ENCODE measurements at places on chromosomes 16 and 17.

DNA sequence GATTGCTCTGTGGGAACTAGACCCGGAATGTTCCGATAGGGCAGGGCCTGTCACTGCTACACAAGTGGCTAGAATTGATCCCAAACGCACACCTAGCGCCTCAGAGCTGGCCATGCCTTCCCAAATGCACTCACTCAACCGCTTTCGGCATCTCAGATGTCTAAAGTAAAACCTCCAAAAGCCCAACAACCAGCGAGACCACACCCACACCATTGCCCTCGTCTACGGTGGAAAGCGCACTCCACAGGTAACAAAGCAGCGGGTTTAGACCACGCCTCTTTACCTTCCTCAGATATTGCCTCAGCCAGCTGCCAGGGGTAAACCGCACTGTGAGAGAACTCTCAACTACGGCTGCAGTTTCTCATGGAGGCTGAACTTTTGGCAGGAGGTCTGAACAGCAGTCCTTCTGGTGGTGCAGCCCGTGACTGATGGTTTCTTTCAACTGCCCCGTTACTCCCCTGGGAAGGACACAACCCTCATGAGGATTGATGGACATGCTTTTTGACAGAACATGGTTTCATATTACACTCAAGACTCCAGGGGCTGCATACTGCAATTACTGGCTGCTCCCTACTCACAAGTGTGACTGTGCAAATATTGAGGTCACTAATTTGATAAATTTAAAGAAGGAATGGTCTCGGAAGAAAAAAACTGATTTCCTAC is 34.5 kb downstream of the USP7 start:
- DNase-seq = no peak

- DNase-seq = no peak
These were observed 22.8 kb downstream of the GRIN2C start for GRCh38 chr17:74836691-74837467.

DNA sequence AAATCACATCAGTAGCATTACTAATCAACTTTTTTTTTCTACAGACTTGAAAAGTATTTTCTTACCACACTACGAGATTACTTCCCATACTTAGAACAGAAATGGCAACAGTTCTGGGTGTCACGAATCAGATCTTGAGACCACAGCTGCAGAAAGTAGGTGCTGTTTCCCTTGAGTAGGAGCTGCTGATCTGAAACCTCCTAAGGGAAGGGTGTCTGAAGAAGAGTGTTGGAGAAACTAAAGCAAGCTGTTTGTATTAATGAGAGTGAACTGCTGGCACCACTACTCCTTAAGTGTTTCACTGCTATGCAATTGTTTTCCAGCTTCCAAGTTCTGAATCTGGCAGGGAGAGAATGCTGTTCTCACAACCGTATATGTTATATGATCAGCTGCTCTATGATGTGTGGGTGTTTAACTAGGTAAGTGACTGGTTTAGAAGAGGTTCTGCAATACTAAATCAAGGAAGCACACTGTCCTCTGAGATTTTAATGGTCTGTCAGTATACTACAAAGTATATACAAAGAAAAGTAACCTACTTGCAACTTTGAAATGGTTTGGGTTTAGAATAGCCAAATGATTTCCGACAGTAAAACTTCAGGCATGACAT is 3.3 kb downstream of the ZNF652 start:
- no peak for DNase-seq

- no peak for DNase-seq
These were observed 98.9 kb downstream of the SOCS1 start for GRCh38 chr16:11157143-11157542.

DNA sequence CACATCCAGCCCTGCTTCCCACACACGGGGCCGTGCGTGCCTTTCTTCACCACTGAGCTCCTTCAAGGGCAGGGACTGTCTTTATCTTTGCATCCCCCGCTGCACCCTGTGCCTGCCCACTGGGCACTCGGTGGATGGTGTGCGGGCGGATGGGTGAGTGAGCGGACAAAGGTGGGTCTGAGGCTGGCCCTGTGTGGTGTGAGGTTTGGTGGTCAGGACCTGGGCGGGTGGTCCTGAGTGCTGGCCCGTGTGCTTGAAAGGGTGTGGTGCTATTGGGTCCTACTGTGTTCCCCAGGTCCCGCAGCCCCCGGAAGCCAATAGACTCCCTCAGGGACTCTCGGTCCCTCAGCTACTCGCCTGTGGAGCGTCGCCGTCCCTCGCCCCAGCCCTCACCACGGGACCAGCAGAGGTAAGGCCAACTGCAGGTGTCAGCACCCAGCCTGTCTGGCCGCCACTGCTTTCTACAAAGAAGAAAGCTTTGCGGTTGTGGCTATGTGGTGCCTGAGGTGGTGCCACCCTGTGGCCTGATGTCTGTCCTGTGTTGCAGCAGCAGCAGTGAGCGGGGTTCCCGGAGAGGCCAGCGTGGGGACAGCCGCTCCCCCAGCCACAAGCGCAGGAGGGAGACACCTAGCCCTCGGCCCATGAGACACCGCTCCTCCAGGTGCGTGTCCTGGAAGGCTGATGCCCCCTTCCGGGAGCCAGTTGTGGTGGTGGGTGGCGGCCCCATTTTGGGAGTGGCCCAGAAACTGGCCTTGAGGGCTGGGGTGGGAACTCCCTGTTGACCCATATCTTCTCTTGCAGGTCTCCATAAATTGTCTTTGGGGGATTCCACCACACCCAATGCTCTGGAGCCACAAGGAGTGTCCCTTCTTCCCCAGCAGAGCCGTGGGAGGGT is 6.8 kb downstream of the ELOB start:
- DNase-seq = no peak

DNA sequence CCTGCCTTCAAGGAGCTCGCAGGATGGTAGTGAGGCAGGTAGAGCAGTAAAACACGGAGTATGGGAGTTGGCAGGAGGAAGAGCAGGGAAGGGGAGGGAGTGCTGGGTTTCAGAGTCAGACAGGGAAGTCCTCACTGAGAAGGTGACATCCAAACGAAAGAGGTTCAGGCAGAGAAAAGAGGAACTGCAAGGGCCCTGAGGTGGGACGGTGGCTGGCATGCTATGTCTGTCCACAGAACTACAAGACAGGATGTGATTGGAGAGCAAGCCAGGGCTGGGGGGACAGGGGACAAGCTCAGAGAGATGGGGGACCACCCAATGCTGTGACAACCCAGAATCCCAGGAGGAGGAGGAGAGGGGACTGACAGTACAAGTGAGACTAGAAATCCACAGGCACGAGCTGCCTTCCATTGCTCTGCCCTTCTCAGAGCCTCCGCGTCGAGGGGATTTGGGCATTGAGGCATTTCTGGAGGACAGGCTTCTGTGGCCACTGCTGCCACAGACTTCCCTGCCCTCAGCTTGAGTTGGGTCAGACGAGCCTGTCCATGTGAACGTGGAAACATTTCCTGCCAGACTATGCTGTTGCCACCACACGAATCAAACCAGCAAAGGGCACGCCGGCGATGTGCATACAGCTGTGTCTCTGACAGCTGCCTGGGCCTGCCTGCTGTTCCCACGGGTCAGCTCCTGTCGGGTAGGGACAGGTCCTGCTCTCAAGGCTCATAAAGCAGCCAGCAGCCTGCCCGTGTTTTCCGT is 100.1 kb downstream of the RAB11FIP4 start:
- DNase-seq = no peak

DNA sequence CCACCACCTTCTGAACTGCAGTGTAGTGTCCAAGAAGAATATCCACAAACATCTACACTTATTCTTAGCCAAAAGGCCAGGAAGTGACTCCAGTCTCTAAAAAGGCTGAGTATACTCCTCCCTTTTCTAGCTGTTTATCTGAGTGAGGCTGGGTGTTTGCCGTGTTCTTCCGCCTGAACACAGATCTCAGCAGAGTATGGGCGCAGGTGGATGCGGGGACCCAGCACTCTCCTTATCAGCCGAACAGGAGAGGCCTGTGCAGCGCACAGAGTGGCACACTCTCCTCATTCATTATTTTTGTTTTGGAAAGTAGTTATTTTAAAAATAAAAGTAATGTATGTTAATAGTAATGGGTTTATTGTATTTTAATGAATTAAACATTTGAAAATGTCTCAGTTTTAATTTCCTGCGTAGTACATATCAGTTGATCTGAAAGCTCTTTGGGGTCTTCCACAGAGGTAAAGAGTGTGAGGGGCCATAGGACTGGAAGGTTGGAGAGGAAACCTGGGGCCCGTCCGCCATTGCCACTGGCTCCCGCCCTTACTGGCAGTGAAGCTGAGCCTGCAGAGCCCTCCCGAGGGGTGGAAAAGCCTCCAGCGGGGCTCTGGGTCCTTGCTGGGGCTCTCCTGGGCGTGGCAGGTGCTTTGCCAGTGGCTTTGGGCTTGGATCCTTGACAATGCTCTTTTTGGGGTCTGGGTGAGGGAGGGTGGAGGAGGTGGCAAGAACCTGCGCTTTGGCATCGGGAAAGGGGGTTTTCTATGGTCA is 53.8 kb downstream of the PDPK1 start:
- DNase-seq = no peak

DNA sequence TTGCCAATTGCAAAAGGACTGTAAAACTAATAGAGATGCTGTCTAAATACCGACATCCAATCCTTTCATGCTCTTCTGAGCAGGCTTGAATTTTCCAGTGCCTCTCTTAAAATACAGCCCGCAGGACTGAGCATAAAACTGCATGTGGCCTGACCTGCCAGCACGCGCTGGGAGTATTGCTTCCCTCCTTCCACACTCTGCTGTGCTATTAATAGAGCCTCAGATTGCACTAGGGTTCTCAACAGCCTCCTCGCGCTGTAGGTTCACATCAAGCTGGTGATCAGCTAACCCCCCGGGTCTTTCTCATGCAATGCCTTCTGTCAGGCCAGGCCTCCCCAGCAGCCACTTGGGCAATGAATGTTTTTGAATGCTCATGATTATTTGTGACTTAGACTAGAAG is 14.2 kb upstream of the MSI2 start:
- no peak for DNase-seq

GRCh38 chr17:70520447-70520846 is 351.1 kb downstream of the KCNJ2 start:
- no peak for DNase-seq

DNA sequence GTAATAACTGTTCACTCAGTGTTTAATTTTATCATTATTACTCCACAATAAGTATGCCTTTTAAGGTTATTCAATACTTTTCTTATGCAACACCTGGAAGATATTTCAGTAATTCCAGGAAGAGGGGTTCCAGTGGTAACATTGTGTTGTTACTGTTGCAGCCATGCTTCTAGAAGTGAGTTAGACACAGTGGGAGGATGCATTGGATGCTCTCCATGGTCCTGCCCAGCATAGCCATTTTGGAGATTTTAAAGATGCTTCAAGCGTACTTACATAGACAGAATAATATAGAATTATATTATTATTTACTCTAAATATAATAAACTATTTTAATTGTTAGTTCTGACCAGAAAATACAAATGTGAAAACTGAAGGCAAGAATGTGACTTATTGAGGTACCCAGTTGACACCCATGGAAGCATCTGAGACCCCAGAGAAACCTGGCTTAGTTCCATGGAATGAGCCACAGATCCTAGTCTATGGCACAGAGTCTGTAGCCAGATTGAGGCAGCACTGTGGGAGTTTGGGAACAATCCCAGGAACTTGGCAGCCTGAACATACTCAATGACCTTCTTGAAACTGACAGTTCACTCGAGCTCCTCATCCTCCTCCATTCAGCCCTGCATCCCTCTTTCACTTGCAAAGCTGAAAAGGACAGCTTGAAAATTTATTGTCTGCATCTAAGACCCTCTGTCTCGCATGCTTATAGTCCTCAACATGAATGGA is 190.1 kb upstream of the HS3ST4 start:
- DNase-seq = no peak

DNA sequence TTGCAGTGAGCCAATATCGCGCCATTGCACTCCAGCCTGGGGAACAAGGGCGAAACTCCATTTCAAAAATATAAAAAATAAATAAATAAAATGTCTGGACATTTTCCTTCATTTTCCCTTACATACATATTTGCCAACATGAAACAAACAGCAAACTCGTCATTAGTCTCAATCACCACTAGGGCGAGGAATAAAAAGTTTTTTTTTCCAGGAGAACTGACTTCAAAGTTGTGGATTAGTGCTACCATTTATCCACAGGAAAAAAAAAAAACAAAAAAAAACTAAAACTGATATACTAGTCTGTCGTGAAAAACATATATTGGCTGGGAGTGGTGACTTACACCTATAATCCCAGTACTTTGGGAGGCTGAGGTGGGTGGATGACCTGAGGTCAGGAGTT is 77.0 kb upstream of the MTMR4 start:
- no peak for DNase-seq

DNA sequence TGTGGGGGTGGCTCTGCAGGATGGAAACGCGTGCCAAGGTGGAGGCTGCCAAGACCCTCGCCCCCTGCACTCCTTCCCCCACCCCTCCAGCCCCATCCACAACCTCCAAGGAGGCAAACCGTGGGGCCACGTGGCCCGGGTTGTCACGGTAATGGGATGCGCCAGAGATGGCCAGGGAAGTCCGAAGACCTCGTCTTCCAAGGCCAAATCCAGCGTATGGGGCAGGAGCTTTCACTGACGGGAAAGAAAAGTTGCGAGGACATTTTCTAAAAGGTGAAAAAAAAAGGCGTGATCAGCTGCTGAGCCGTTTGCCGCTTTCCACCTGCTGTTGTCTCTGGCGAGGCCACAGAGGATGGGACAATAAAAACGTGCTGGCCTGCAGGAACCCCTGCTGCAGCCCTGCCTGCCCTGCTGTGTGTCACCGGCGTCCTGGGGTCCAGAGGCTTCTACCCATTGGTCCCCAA is 28.3 kb upstream of the GSE1 start:
- DNase-seq = no peak

- no peak for DNase-seq
These were observed 127.0 kb upstream of the MON1B start for GRCh38 chr16:77064037-77064436.

DNA sequence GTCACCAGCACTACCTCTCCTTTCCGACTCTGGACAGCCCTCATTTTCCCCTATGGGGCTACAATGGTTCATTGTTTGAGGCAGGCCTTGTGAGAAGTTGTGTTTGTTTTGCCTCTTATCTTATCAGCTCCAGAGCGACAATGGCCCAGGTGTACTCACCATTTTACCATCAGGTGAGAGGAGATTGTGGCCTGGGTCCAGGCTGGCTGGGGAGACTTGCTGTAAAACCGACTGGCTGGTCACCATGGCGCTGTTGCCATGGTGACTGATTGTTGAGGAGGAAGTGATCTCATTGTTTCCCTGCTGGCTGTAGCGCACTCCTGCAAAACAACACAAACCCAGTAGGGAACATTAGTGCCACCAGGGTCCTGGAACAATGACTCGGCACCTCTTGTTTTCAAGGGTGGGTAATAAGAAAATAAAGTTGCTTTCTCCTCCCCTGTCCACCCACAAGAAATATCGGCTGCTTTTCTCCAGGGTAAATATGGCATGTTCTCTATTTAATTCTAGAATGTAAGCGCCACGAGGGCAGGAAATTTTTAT is 34.4 kb downstream of the HNF1B start:
- no peak for DNase-seq

DNA sequence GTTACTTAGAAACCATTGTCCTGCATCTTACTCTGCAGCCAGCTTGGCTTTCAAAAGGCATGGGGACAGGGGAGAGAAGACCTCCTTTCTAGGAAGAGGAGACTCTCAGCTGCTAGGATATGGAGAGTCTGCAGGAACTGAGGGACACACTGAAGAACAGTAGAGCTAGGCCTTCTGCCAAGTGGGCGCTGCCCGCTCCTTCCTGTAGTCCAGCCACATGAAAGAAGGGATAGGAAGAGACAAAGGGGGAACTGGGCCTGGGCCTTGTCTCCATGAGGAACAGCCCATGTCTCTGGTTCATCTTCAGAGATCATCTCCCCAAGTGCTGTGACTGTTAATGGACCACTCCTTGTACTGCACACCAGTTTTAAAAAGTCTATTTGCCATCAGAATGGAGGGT is 78.4 kb downstream of the SYCE1L start:
- no peak for DNase-seq

- no peak for DNase-seq
These were observed 563 bp downstream of the ST6GALNAC1 start for GRCh38 chr17:76642994-76643393.
